ENCODE measurements at places on chromosomes 12 and 14. TPM values are rescaled to one million over a fixed set of nuclear protein-coding genes. Genes with fewer than 3 reads are reported as not detected.

DNA sequence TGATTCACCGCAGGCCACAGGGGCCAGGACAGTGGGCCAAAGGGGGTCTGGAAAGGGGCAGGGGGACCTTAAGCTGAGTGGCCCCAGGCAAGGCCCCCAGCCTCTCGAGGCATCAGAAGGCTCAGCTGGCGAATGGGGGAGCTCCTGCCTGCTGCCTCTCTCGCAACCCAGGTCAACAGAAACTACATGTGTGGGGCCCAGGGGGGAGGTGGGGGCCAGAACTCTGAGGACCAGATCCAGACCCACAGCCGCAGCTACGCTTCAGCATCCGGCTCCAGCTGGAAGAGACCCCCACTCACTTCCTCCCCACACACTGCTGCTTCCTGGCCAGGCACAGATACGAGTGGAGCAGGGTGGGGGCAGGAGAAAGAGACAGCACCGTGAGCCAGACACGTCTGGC, 46.5 kb downstream of the NCOR2 start:
- DNase-seq, result no peak

- DNase-seq, result no peak
Observed at GRCh38 chr12:116384691-116385485, 107.4 kb upstream of the MED13L start.

DNA sequence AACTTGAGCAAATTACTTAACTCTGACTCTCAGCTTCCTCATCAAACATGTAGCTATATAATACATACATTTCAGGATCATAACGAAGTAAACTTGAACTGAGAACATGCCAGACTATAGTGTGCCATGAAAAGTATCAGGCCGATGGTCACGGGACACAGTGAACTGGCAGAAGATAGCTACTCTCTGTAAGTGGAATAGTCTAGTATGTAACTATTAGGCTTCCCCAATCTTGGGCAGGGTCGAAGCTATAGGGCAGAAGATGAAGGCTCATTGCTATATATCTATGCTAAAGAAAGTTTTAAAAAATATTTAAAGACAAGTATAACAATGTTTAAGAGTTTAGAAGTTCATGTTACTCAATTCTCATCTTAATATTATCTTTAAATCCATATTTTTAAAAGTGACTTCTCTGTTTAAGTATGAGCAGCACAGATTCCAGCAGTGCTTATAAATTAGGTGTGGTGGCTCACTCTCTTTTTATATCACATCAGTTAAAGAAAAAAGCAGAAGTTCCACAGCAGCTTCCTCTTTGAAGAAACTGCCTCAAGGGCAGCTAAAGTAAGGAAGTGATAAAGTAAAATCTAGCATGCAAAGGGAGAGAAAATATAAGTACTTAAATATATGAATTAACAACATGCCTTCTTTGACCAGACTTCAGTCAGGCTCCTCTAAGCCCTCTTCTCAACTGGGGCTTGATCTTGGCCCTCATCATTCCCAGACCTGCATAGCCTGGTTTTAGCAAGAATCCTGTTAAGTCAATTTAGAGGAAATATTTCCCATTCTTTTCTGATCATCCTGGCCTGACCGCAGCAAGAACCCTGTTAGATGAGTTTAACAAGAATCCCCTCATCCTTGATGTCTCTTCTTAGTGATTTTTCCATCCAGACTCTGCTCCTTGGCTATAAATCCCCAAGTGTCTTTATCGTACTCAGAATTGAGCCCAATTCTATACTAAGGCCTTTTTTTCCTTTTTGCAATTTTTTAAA, 8.4 kb upstream of the GLIPR1 start:
- no peak for DNase-seq

Gene PTPRO
- total RNA-seq, result not detected

Gene SCNN1A
- total RNA-seq, result 0.84 TPM

All from activated T-cell treated with anti-CD3 and anti-CD28 coated beads, Interleukin-2, amount 50 U/mL, for 4 hours (primary cell).